ENCODE measurements at places on chromosomes 3 and 15.

DNA sequence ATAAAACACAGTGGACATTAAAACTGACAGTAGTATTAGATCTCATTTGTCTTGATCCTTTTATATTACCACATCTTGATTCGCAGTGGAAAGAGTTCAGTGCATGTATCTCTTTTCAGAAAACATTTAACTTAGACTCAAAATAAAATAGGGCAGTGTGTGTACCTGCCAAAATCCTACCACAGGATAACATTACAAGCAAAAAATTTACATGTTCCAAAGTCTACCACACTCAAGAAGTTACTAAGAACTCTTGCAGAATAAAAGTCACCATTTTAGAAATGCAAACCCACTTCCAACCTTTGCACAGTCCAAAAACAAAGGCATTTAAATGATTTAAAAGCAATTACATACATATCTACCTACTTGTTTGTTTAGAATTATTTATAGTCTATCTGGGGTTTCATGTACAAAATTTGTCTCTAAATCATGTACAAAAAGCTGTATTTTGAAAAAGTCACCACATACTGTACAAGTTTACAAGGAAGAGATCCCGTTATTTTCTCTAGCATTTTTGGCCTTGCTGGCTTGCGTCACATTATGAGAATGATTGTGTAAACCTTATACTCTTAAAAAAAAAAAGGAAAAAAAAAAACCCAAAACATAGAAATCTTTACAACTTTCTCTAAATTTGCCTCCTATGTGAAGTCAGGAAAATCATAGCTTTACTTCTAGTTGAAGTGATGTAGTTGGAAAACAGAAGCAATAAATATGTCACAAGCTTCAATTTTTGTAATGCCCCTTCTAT is 153.8 kb downstream of the ADAM10 start:
- DNase-seq: no peak

- DNase-seq: no peak
Measured at GRCh38 chr3:5411786-5412185, 224.3 kb downstream of the EDEM1 start.

DNA sequence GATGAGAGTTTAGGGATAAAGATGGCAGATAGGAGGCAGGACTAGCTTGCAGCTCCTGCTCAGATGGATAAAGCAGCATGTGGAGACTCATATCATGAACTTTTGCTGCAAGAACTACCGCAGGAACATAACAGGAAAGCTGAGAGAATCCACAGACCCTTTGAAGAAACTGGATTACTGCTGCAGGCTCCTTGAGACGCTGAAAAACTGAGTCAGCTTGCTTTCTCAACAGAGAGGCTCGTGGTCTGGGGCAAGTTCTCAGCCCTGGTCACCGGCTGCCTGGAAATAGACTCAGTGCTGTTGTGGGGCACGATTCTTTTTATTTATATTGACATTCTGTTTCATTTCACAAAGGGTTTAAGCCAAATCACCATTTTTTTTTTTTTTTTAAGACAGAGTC is 28.8 kb upstream of the TRIM59 start:
- DNase-seq: no peak

DNA sequence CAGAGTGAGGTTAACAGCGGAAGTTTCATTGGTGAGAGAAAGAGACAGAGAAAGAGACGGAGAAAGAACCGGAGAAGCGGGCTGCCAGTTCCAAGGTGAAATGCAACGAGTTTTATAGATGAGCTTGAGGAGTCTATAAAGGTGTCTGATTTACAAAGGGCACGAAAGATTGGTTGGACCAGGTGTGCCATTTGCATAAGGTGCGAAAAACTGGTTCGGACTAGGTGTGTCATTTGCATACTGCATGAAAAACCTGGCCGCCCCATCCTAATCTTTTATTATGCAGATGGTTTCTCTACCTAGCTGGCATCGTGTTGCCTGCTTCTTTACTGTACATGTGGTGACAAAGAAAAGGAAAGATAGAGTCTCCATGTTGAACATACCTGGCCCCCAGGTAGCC is 253.8 kb upstream of the IGF1R start:
- no peak for DNase-seq

DNA sequence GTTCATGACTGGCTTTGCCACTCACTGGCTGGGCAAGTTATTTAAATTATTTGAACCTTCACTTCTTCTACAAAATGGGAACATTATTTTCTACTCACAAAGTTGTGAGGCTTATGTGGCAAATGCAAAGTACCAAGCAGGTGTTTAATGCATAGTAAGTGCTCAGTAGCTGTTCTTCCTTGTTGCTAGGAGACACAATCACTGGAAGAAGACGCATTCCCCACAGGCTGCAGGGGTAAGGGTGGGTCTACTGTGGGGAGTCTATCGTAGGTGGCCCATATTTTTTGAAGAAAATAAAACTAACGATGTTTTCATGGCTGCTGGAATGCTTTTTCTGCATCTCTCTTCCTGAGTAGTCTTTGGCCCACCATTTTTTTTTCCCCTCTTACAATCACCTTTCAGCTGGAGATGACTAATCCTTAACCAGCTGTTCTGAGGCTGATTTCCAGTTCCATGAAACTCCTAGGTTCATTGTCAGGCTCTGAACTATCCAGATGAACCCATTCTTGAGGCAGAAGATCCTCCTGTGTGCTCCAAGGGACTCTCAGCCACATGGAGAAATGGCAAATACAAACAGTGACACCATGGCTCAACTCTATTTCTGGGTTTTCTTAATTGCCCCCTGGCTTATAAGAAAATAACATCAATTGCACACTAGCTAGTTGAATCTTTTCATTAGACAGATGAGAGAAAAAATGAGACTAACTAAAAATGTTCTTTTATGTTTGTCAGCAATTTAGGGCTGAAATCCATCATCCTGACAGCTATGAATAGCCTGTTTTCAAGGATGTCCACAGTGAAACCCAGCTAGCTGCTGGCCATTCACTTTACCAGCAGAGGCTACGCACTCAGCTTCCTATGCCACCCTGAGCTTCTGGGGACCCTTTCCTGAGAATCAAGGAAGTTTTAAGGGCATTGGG is 108.3 kb upstream of the ETV5 start:
- no peak for DNase-seq

DNA sequence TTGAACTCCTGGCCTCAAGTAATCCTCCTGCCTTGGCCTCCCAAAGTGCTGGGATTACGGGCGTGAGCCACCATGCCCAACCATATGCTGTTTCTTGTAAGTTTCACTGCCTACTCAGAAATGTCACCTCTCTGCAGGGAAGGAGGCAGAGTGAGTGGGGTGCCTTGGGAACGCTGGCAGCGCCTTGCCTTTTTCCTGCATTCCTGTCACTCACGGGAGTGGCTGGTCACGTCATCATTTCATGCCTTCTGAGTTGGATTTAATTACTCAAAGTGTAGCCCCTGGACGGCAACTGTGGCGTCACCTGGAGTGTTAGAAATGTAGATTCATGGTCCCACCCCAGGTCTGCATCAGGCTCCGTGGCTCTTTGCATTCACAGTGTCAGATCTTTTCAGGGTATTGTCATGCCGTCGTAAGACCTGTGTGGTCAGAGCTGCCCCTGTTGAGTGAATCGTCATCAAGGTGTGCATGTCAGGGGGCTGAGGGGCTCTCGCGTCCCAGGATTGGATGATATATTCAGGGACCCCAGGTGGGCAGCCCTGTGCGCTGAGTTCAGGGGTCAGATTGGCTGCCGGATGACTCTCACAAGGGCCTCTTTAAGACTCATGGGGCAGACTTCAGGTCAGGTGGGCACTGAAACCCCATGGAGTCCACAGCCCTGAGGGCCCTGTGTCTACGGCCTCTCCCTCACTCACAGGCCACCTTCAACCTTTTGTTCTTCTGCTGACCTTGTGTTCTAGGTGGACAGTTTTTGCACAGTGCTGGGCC is 65.9 kb upstream of the KLHL25 start:
- no peak for DNase-seq

DNA sequence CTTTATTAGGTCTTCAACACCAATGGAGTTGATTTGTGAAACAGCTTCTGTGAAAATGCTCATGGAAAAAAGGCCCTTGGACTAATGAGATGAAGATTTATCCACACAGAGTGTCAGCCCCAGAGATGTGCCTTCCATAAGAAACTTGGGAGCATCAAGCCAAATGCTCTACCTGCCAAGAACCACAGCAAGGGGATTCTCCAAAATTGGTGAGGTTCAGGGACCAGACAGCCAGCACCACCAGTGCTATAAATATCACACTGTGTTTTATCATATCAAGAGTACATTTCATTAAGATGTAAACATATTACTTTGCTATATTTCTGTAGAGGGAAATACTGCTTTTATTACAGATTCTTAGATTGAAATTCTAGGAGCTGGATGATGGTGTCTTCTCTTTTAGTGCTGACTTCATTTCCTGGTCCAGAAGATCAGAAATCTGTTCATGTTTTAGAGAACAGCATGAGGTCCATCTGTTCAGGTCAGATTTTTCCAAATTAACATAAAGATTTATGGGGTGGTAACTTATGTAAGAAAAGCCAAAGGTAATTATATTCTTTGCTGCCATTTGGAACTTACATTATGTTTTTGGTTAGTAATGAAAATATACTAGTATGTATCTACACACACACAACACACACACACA is 17.7 kb downstream of the SLC35G2 start:
- DNase-seq: no peak

DNA sequence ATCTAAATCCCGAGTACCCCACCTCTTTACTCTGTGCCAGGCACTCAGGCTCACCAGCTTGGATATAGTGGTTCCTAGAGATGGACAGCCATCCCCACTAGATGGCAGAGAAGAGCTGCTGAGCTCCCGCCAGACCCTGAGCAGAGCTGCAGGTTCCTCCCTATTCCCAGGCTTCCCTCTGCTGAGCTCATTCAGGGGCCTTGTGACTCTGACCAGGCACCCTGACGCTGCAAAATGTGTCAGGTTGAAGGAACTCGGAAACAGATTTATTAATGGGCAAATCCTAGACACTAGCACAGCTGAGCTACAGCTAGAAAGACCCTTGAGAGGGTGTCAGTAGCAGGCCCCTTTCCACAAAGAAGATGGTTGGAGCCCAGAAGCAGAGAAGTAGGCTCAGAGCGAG is 38.2 kb upstream of the RHO start:
- DNase-seq: peak; percentile 78

DNA sequence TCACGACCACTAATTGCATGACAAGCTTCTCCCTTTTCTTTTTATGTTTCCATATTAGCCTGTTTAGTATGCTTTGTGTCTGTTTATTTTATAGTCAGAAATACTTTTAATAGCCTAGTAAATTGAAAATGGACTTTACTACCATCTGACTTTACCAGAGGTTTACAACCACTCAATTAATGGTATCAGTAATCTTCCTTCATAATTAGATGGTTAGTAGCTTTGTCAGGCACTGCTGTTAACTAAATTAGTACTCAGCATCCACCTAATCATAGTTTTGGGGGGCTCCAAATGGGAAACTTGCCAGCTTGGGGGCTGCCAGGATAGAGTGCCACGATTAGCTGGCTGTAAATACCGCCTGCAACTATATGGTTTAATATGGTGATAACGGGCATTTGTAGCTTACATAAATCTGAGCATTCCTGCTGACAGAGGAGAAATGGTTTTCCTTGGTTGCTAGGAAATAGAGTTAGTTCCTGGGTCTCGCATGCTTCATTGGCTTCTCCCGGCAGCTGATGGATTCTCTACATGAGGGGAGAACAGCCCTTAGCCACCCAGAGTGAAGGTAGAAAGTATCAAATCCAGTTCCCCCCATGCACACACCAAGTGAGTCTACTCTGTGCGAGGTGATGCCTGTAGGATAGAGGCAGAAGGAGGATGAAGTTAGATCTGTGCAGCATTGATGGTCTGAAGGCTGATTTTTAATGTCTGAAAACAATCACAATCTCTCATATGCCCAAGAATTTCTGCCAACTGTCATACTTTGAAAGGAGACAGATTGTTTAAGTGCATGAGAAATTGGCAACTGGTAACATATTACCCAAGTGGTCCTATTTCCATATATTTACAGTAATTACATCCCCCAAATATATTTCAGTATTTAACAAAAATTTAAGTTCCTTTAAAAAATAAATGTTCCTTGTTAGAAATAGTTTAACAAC is 326.6 kb upstream of the PROK2 start:
- DNase-seq: no peak

DNA sequence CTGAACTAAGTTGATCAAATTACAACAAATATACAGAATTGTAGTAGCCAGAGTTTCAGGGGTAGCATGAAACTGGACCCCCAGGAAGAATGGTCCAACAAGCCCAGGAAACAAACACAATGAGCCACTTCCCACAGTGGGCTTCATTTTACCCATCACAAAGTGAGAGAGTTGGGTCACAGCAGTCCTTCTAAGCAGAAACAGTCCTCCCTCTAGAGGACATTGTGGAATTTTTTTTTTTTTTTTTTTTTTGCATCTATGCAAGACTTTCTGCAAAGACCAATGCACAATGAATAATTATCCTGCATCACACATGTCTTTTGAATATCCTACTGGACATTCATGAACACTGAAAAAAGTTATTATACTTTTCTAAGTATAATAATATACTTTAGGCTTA is 73.8 kb upstream of the ATP13A5 start:
- peak; percentile 11 for DNase-seq

- no peak for DNase-seq
Measured at GRCh38 chr15:84829428-84829827, 12.3 kb downstream of the ALPK3 start.

DNA sequence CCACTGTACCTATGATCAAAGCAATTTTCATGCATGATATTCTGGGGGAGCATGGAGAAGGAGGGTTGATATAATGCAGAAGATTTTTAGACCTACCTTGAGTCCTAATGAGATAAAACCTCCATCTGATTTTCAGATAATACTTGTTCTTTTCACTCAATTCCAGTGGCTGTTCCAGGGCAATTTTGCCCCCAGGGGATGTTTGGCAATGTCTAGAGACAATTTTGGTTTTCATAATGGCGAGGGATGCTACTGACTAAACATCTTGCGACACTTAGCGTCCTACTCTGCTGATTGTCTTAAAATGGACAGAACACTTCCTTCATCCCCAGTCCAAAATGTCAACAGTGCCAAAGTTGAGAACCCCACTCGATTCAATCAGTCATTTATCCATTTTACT is 26.6 kb downstream of the AGBL1 start:
- no peak for DNase-seq

DNA sequence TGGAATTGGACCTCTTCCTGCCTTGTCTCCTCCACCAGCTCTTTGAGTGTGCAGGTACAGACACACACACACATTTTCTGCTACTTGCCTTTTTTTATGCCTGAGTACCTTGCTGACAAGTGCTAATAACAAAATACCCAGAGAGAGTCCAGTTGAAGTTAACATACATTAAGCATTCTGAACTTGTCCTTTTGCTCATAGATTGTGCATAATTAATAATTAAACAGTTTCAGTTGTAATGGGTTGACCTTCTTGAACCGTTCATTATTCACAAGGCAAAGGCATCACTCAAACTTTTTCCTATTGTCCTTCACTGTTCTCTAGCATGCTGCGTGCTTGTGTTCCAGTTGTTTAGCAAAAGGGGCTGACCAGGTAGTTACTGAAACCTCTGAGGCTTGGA is 59.6 kb upstream of the SKOR1 start:
- no peak for DNase-seq

- DNase-seq: no peak
Measured at GRCh38 chr3:32613183-32613582, 42.5 kb upstream of the DYNC1LI1 start.

DNA sequence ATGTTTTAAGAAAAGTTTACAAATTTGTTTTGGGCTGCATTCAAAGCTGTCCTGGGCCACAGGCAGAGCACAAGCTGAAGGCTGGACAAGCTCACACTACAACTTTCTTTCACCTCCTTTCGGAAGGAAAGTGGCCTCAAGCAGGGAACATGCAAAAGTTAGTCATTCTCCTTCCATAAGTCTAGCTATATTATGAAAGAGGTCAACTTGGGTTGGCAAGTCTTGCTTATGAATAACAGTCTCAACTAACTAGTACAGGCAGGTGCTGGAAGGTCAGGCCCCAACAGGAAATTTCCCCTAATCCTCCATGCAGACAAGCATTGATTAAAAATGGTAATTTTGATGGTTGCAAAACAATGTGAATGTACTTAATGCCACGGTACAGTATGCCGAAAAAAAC is 69.4 kb downstream of the OSBPL10 start:
- no peak for DNase-seq
